ENCODE measurements at places on chromosomes 5 and 9.

- no peak overlapping the region for H3K4me3 ChIP-seq
- no peaks in the 10 kb centered on the region for H3K36me3 ChIP-seq
- H3K27me3 ChIP-seq = peaks cover 31% of the 10 kb centered on the region
- no peak overlapping the region for H3K27ac ChIP-seq
- H3K4me1 ChIP-seq = no peaks in the 10 kb centered on the region
- DNase-seq = no peak
These were observed 9.6 kb downstream of the TMOD1 start for GRCh38 chr9:97510797-97511654.

DNA sequence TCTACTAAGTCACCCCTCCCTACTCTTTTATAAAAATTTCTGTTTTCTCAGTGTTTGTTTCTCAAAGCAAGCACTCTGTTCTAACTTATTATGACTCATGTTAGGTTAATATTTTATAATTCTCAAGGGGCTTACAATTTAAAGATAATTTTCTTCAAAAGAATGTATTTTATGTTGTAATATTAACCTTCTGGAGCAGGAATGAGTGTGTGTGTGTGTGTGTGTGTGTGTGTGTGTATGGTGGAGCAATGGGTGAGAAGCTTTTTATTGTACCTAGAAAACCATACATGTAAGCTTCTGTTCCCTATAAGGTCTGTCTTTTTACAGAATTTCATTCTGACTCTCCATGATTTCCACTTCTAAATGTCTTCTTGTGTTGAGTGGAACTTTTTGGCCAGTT, 63.0 kb downstream of the PBX3 start:
- no peak overlapping the region for H3K4me3 ChIP-seq
- no peaks in the 10 kb centered on the region for H3K27me3 ChIP-seq
- H3K36me3 ChIP-seq = no peaks in the 10 kb centered on the region
- H3K4me1 ChIP-seq = no peaks in the 10 kb centered on the region
- no peak for DNase-seq

GRCh38 chr9:127055745-127056402, 66.6 kb downstream of the ANGPTL2 start:
- H3K4me3 ChIP-seq = no peak overlapping the region
- peaks cover 16% of the 10 kb centered on the region for H3K4me1 ChIP-seq
- no peaks in the 10 kb centered on the region for H3K27me3 ChIP-seq
- no peak for DNase-seq

GRCh38 chr5:139635606-139636206, 12.4 kb upstream of the CXXC5 start:
- peaks cover 32% of the 10 kb centered on the region for H3K4me1 ChIP-seq
- peak overlapping the region; percentile 90 for H3K27ac ChIP-seq
- H3K36me3 ChIP-seq = peaks cover 3% of the 10 kb centered on the region
- no peak for DNase-seq

DNA sequence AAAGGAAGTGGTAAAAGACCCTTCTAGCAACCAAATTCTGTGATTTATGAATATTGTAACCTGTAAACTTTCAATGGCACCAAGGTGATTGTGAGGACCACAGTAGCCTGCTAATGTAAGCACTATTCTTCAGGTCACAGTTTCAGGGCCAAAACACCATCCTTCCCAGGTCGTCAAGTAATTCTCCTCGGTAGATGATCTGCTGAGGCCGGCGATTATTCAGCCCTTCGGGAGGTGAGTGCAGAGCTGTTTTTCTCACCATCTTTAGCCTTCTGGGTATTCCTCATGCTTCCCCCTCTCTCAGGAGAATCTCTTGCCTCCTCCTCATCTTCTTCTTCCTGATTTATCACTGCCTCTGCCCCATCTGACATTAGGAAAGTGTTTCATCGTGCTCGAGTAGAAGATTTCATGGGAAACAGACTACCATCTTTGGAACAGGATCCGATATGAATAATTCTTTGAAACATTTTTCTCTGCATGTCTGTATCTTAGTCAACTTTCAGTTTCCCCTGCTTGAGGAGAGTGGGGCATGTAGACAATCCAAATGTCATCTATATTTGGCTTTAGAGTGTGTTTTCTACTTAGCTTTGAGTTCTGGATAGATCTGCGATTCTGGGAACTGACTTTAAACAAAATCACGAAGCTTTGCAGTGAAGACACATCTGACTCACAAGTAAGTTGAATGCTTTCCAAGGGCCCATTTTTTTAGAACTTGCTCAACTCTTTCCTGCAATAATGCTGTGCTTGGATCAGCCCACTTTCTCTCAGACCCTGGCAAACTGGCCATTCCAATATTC, 173.9 kb downstream of the AOPEP start:
- no peak overlapping the region for H3K4me3 ChIP-seq
- no peaks in the 10 kb centered on the region for H3K27me3 ChIP-seq
- H3K27ac ChIP-seq = no peak overlapping the region
- no peaks in the 10 kb centered on the region for H3K4me1 ChIP-seq

- H3K4me1 ChIP-seq = peaks cover 18% of the 10 kb centered on the region
- H3K27me3 ChIP-seq = no peaks in the 10 kb centered on the region
- no peak for DNase-seq
- H3K36me3 ChIP-seq = no peaks in the 10 kb centered on the region
- no peak overlapping the region for H3K4me3 ChIP-seq
- no peak overlapping the region for H3K27ac ChIP-seq
These were observed 5.0 kb downstream of the PBX3 start for GRCh38 chr9:125752070-125752628.

- H3K4me3 ChIP-seq = no peak overlapping the region
- H3K27me3 ChIP-seq = peaks cover 19% of the 10 kb centered on the region
- H3K4me1 ChIP-seq = no peaks in the 10 kb centered on the region
- no peak overlapping the region for H3K27ac ChIP-seq
- no peak for DNase-seq
These were observed 6.6 kb downstream of the PLPPR1 start for GRCh38 chr9:101035098-101035497.

DNA sequence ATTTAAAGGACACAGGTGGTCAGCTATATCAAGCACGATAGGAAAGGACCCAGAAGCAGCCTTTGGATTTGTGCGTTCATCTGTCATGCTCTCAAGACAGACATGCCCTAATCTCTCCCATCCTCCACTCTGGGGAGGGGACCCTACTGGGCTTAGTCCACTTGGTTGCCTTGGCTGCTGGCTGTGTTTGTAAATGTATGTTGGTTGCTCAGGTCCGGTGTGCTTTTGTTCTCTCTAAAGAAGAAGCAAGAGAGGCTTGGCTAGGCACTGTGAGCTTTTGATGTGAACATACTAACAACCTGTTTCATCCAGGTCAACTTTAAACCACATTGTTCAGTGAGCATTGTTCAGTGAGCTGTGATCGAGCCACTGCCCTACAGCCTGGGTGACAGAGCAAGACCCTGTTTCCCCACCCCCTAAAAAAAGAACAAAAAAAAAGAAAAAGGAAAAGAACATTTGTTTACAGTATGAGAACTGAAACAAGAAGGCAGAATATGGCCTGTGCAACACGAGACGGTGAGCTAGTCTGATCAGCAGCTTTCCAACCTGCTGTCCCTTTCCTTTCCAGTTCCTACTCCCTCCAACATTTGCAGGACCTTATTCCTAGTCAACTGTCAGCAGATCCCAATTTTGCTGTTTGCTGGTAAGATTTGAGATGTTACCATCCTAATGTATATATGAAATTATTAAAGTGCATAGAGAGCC, 228.3 kb downstream of the ARHGAP26 start:
- no peak for DNase-seq
- no peaks in the 10 kb centered on the region for H3K27me3 ChIP-seq
- H3K4me3 ChIP-seq = no peak overlapping the region
- H3K4me1 ChIP-seq = peaks cover 30% of the 10 kb centered on the region
- H3K36me3 ChIP-seq = peaks cover 3% of the 10 kb centered on the region

DNA sequence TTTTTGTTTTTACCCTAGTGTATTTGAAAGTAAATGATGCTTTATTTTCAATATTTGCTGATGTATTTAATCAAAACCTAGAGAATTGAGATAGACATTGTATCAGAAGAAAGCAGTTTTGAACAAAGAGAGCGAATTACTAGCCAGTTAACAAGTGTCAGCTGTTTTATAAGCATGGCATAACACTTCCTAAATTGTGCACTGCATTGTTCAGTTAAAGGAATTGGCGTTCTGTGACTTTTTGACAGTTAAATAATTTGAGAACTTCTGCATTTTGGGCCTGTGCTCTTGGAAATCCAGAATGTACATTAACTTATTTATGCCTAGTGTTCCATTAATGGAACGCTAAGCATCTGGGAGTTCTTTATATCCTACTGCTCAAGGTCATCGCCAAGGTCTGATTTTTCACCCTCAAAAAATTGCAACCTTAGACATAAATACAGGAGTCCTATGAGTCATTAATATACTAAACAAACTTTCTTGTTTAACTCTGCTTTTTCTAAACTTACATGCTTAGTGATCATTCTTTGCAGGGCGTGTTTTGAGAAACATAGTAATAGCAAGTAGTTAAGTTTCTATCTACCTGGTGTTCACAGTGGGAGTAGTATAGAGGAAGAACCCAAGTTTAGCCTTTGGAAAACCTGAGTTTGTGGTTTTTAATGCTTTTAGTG, 31.1 kb downstream of the RASA1 start:
- no peaks in the 10 kb centered on the region for H3K27me3 ChIP-seq
- peak overlapping the region; percentile 95 for H3K27ac ChIP-seq
- peaks cover 56% of the 10 kb centered on the region for H3K4me1 ChIP-seq
- no peak overlapping the region for H3K4me3 ChIP-seq

DNA sequence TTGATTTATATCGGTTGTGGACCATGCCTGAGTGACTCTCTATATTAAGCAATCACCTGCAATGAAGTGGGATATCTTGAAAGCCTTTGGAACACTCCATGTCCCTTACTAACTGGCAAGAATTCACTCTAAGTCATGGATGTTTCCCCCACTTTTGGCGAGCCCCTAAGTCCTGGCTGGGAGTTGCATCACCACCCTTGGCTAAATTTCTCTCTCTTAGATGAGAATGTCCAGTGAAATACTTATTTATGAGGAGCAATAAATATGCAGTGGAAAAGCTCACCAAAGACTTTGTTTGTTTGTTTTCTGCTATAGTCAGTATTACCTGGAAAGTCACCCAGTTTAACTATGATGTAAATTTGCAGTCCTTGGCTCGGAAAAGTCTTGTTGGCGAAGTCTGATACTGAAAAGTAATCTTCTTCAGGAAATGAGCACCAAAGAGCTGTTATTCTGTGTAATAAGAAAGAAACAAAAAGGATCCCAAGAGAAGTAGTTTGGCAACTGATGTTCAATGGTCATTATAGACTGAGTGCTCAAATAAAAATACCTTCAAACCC, 333.8 kb downstream of the DMRT2 start:
- no peak overlapping the region for H3K4me3 ChIP-seq
- H3K36me3 ChIP-seq = no peaks in the 10 kb centered on the region
- DNase-seq = no peak
- H3K4me1 ChIP-seq = no peaks in the 10 kb centered on the region
- no peak overlapping the region for H3K27ac ChIP-seq

GRCh38 chr5:11733840-11734192, 170.4 kb downstream of the CTNND2 start:
- no peak for DNase-seq
- H3K4me1 ChIP-seq = no peaks in the 10 kb centered on the region
- no peak overlapping the region for H3K27ac ChIP-seq
